ENCODE measurements at places on chromosomes 5 and 9.
A peak's percentile ranks its signal among the peaks of the same experiment; 100 is the strongest.

DNA sequence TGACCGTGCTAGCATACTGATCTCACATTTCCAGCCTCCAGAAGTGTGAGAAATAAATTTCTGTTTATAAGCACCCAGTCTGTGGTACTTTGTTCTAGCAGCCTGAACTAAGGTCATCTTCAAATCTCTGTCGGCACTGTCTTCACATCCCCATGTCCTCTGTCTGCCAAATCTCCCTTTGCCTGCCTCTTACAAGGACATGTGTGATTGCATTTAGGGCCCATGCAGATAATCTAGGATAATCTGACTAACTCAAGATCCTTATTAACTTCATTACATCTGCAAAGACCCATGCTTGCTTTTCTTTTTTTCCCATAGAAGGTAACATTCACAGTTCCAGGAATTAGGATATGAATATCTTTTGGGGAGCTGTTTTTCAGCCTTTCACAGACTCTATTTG lies 132.7 kb downstream of the AOPEP start:
- DNase-seq = no peak

GRCh38 chr5:115816226-115817081 lies at the start of gene CDO1:
TSS of gene CDO1 (minus strand) at chr5:115816659. CDS start at chr5:115816397, 262 bp downstream.
- peak; percentile 19 for DNase-seq

- no peak for DNase-seq
Measured at GRCh38 chr9:86072394-86072877, 26.9 kb downstream of the GOLM1 start.

DNA sequence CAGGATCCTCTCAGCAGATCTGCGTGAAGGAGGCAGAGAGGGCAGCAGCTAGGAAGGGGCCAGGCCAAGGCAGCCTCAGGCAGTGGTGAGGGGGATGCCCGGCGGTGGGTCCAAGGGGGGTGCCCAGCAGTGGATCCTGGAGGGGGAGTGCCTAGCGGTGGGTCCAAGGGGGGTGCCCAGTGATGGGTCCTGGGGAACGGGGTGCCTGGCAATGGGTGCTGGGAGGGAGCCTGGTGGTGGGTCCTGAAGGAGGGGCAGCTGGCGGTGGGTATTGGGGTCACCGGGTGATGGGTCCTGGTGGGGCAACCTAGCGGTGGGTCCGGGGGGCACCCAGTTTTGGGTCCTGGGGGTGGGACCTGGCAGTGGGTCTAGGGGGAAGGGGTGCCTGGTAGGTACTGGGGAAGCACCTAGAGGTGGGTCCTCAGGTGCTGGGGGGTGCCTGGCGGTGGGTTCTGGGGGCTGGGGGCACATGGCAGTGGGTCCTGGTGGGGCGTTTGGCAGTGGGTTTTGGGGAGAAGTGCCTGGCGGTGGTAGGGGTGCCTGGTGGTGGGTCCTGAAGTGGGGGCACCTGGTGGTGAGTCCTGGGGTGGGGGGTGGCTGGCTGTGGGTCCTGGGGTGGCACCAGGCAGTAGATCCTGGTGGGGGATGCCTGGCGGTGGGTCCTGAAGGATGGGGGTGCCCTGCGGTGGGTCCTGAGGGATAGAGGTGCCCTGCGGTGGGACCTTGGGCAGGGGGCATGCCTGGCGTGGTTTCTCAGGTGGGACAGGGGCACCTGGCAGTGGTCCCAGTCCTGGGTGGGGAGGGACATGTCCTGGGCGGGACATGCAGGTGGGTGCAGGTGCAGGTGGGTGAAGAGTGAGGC lies 1.9 kb downstream of the LRRC14B start:
- no peak for DNase-seq

DNA sequence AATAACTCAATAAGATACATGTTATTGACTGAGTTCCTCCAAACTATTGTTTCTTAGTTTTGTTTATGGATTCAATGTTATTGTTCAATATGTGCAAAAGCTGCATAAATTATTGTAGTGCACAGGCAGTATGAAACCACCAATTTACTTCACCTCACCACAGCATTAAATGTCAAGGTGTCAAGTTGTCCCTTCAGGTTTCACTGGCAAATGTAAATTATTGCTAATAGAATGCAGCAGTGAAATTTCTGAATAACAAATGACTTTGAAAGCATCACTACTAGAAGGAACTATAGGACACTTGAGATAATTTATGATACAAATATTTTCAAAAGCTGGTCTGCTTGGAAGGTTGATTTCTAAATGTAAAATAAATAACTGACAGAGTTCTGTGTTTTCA lies 116.4 kb upstream of the PTPRD start:
- no peak for DNase-seq

DNA sequence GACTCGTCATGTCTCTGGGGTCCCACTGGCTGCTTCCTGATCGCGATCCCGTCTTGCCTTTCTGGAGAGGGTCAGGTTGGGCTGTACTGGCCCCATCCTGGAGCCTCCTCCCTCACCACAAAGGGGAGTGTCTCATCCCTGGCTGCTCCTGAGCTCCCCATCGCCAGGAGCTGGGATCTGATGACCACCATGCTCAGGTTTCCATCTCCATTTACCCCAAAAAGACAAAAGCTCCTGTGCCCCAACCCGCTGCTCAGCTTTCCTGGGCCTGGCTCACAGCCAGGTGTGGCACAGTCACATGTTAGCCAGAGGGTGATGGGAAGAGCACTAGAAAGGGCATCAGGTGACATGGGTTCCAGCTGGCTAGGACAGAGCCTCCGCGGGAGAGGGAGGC lies 47.3 kb upstream of the CDKN2AIPNL start:
- DNase-seq = no peak

DNA sequence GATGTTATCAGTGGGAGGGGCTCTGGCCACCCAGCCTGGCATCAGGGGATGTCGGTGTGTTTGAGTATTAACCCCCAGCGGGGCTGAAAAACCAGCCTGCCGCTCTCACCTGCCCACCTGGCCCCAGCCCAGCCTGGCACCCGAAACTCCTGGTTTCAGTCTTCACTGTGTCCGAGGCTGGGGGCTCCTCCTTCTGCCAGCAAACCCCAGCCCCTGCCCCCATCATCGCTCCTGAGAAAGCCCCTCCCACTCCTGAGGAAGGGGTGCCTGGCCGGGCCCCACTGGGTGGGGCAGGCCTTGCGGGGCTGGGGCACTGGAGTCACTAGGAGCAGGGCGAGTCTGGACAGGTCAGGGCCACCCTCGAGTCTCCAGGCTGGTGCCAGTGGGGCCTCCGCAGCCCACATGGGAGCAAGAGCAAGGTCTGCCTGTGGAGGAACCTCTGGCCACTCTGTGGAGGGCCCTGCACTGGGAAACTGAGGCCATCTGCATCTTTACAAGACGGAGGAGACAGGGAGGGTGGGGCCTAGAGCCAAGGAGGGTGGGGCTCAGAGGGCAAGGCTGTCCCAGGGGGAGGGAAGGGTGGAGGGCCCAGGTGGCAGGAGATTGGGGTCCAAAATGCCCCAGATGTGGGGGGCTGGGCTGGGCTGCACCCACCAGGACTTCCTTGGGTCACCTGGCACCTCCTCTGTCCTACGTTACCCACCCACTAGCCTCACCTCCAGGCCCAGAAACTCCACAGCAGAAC lies 51.5 kb upstream of the NOTCH1 start:
- DNase-seq = no peak

- DNase-seq = peak; percentile 12
Measured at GRCh38 chr9:28999806-29000205, 1426.5 kb upstream of the C9orf72 start.

DNA sequence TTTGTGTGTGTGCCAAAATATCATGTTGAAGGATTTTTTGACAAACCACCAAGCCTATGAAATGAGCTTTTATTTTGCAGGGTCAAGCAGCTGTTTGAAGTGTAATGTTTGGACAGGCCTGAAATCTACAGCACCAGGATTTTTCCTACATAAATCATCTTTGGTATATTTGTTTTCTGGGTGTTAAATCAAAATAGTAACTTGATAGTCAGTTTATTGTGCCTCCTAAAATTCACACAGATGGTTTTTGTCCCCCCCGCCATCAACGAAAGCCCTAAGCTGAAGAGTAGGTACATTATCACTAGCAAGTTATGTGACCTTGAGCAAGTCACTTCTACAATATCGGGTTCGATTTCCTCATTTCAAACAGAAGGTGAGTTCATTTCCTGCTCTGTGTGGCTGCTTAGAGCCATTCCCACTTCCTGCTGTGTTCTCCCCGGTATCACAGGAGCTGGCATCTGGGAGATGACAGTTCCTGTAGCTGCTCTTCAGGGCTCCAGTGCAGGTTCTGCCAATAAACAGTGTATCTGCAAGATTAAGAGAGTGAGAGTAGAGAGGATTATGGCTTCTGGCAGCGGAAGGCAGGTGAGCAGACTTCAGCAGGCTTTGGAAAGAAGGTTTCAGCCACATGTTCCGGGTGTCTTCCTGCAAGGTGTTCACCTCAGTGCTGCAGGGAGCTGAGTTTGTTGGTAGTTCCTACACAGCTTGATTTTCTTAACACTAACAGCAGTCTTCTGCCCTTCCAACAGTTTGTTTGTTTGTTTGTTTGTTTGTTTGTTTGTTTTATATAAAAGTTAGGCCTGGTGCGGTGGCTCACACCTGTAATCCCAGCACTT lies 48.4 kb upstream of the GNE start:
- DNase-seq = peak; percentile 80

- no peak for DNase-seq
Measured at GRCh38 chr9:38172586-38172985, 103.6 kb upstream of the SHB start.

- DNase-seq = no peak
Measured at GRCh38 chr5:138936-139335, 47.0 kb downstream of the PLEKHG4B start.

Measured in HT1080 (cell line).